ENCODE measurements at places on chromosomes 5 and 9. TPM values are rescaled to one million over a fixed set of nuclear protein-coding genes. Genes with fewer than 3 reads are reported as not detected.

The SPATA31C1 gene
- not detected for polyA plus RNA-seq

The SH3TC2 gene
- 3.3 TPM for polyA plus RNA-seq

The ANKRD33B gene
- 3.3 TPM for polyA plus RNA-seq

The LHX2 gene
- not detected for polyA plus RNA-seq

The FSD1L gene
- 1.4 TPM for polyA plus RNA-seq

The FAM78A gene
- polyA plus RNA-seq = 0.27 TPM

The TOMM5 gene
- polyA plus RNA-seq = 200 TPM

GRCh38 chr5:7795306-7795705, 55.6 kb downstream of the CFAP90 start:
- no peak for DNase-seq

DNA sequence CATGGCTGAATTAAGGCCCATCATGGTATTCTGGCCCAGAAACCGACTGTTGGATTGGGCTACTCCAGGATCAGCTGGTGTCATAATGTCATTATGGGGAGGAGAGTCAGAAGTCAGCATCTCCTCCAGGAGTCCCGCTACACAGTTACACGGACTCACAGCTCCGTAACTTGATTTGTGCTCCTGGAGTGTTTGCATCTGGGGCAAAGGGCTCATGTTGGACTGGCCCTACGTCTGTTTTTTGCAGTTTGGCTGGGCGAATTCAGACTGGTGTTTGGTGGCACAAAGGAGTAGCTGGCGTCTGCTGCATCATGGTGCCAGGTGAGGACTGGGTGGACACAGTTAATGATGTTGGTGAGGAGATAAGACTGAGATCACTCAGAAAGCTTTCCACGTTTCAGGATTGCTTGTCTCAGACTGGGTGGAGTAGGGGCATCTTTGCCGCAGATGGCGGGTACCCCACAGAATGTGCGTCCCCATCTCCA, 31.3 kb downstream of the OR2V1 start:
- no peak for DNase-seq

GRCh38 chr5:116564756-116565490, 9.7 kb downstream of the SEMA6A start:
- no peak for DNase-seq

- no peak for DNase-seq
These were observed 16.1 kb upstream of the IL13 start for GRCh38 chr5:132641841-132642240.

DNA sequence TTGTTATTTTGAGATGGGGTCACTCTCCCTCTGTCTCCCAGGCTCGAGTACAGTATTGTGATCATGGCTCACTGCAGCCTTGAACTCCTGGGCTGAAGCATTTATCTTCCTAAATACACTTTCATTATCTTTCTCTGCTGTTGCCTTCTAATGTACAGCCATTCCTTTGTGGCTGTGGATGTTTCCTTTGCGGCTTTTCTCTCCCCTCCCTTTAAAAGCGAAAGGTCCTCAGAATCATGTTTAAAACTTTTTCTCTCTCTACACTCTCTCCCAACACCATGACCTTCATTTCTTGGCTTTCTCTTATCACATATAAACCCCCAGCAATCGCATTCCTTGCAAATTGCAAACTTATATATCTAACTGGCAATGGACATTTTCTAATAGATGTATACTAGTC, 1.6 kb downstream of the IFNA2 start:
- DNase-seq = no peak

- no peak for DNase-seq
These were observed 359.9 kb upstream of the COX7C start for GRCh38 chr5:86257871-86258270.

GRCh38 chr5:179768326-179769085, 25.3 kb upstream of the LTC4S start:
- no peak for DNase-seq

- DNase-seq = peak; percentile 55
These were observed 118.2 kb downstream of the KLHL3 start for GRCh38 chr5:137617528-137618205.

Data from IMR-90 (cell line).